ENCODE measurements at places on chromosomes 1 and 21. TPM values are rescaled to one million over a fixed set of nuclear protein-coding genes. Genes with fewer than 3 reads are reported as not detected.
A peak's percentile ranks its signal among the peaks of the same experiment; 100 is the strongest.

GRCh38 chr1:95023399-95024043, 49.2 kb downstream of the ALG14 start:
- H3K4me3 ChIP-seq: no peak overlapping the region
- no peak for DNase-seq
- H3K27ac ChIP-seq: no peak overlapping the region
- no peaks in the 10 kb centered on the region for H3K4me1 ChIP-seq

Gene MIXL1
- 4.7 TPM for total RNA-seq

Gene ABCG1
- total RNA-seq: 0.83 TPM

GRCh38 chr1:85289207-85289847, 12.9 kb upstream of the BCL10 start:
- H3K27ac ChIP-seq: no peak overlapping the region
- no peak for DNase-seq
- H3K27me3 ChIP-seq: no peaks in the 10 kb centered on the region

Gene HCN3
- 5.4 TPM for total RNA-seq

GRCh38 chr1:202172015-202172355, 11.6 kb upstream of the PTPN7 start:
- H3K27me3 ChIP-seq: no peaks in the 10 kb centered on the region
- H3K27ac ChIP-seq: no peak overlapping the region
- H3K4me1 ChIP-seq: no peaks in the 10 kb centered on the region
- DNase-seq: no peak
- H3K36me3 ChIP-seq: no peaks in the 10 kb centered on the region

- no peaks in the 10 kb centered on the region for H3K27me3 ChIP-seq
- no peak for DNase-seq
- H3K4me1 ChIP-seq: no peaks in the 10 kb centered on the region
- no peaks in the 10 kb centered on the region for H3K36me3 ChIP-seq
- H3K27ac ChIP-seq: no peak overlapping the region
- no peak overlapping the region for H3K4me3 ChIP-seq
Observed at GRCh38 chr1:184465489-184466146, 78.8 kb downstream of the C1orf21 start.

- no peak overlapping the region for H3K27ac ChIP-seq
- H3K27me3 ChIP-seq: peaks cover 5% of the 10 kb centered on the region
- H3K4me1 ChIP-seq: no peaks in the 10 kb centered on the region
- H3K4me3 ChIP-seq: peak overlapping the region; percentile 71
- no peaks in the 10 kb centered on the region for H3K36me3 ChIP-seq
Observed at GRCh38 chr1:201397675-201398074, 1.4 kb downstream of the LAD1 start.

- no peak for DNase-seq
- no peak overlapping the region for H3K27ac ChIP-seq
- peaks cover 2% of the 10 kb centered on the region for H3K36me3 ChIP-seq
- no peak overlapping the region for H3K4me3 ChIP-seq
- H3K4me1 ChIP-seq: no peaks in the 10 kb centered on the region
Observed at GRCh38 chr1:58497499-58497898, 49.0 kb downstream of the OMA1 start.

DNA sequence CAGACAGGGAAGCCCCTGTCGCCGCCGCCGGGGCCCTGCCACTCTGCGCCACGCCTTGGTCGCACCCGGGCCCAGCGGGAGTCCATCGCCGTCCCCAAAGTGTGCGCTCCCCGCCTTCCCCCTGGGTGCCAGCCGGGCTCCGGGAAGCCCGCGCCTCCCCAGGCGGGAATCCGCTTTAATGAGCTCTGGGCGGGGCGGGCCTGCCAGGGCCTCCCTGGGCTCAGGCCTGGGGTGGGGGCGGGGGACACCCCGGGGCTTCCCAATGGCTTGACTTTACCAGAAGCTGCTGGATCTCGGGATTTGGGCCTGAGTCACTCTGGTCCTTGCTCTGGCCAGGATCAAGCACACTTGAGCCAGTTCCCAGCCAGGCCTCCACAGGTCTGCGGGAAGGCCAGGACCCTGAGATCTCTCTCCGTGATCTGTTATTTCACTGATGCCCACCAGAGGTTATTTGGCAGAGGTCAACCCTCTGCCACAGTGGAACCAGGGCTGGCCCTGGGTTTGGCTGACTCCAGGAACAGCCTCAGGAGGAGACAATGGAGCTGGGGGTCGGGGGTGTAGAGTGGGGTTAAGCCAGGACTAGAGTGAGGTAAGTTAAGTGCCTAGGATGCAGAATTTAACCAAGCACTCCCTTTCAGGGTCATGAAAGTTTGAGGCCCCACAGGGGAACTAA, 178.4 kb upstream of the EDN2 start:
- DNase-seq: peak; percentile 42
- 0 out of 2 replicates have a peak, but pooled peaks cover 2% of the 10 kb centered on the region for H3K4me1 ChIP-seq
- no peaks in the 10 kb centered on the region for H3K36me3 ChIP-seq
- H3K27ac ChIP-seq: no peak overlapping the region
- H3K4me3 ChIP-seq: peak overlapping the region; percentile 63

DNA sequence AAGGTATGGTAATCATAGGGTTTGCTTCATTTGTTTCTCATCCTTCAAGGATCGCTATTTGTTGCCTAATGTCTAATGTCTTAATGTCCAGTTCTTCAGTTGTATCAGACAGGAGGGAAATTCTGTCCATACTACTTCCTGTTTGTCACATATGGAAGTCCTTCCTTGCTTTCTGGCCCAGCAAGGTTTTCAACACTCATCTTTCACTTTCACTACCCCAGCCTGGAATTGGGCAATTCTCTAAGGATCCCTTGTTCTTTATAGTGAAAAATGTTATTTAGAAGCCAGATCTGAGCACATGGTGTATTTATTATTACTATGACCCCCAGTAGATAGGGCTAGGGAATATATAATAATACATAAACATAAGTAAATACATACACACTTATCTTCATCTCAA, 50.6 kb upstream of the SLC35A3 start:
- H3K4me3 ChIP-seq: no peak overlapping the region
- H3K27ac ChIP-seq: no peak overlapping the region
- no peaks in the 10 kb centered on the region for H3K27me3 ChIP-seq
- no peaks in the 10 kb centered on the region for H3K4me1 ChIP-seq

Gene KCNH1
- 0.11 TPM for total RNA-seq

DNA sequence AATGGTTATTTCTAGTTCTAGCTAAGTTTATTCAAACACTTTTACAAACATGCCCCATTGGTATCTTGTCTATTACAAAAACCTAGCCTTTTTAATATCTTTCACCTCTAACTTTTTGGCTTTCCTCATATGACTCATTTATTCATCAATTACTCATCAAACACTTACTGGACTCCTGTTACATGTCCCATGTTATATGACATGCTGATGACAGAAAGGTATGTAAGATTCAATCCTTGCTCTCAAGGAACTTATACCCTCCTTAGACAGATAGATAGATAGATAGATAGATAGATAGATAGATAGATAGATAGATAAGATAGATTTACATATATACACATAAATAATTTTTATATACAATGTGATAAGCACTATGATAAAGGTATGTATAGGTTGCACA, 33.9 kb upstream of the INSL5 start:
- no peaks in the 10 kb centered on the region for H3K27me3 ChIP-seq
- H3K27ac ChIP-seq: no peak overlapping the region
- H3K4me1 ChIP-seq: no peaks in the 10 kb centered on the region
- no peak overlapping the region for H3K4me3 ChIP-seq
- no peak for DNase-seq
- H3K36me3 ChIP-seq: no peaks in the 10 kb centered on the region

Gene GNG4
- total RNA-seq: 32.2 TPM

Gene OR2L2
- total RNA-seq: 0.11 TPM

GRCh38 chr1:191963781-191964455, 194.3 kb upstream of the RGS18 start:
- H3K4me3 ChIP-seq: no peak overlapping the region
- no peaks in the 10 kb centered on the region for H3K27me3 ChIP-seq
- no peaks in the 10 kb centered on the region for H3K4me1 ChIP-seq
- H3K36me3 ChIP-seq: no peaks in the 10 kb centered on the region
- DNase-seq: no peak

DNA sequence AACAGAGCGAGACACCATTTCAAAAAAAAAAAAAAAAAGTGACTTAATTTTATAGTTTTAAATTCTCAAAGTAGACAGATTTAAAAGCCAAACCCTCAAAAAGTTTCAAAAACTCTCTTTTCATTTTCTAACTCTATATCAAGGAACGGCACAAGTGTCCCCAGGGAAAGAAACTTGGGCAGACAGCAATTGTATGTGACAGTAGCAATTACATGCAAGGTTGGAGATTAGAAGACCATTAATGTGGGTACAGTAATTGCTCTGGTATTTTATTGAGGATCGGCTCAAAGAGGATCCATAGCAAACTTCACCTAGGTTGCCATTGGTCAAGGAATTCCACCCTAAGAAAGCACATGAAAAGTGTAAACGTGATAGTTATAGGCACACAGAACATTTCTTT, 46.2 kb downstream of the ACBD6 start:
- peaks cover 49% of the 10 kb centered on the region for H3K36me3 ChIP-seq
- H3K27me3 ChIP-seq: no peaks in the 10 kb centered on the region
- no peak for DNase-seq
- no peak overlapping the region for H3K27ac ChIP-seq

- H3K27me3 ChIP-seq: no peaks in the 10 kb centered on the region
- H3K27ac ChIP-seq: no peak overlapping the region
- no peak overlapping the region for H3K4me3 ChIP-seq
- H3K36me3 ChIP-seq: no peaks in the 10 kb centered on the region
- no peaks in the 10 kb centered on the region for H3K4me1 ChIP-seq
Observed at GRCh38 chr21:24275616-24276015, 1331.7 kb downstream of the MRPL39 start.

Gene DRAM2
- 34.4 TPM for total RNA-seq

DNA sequence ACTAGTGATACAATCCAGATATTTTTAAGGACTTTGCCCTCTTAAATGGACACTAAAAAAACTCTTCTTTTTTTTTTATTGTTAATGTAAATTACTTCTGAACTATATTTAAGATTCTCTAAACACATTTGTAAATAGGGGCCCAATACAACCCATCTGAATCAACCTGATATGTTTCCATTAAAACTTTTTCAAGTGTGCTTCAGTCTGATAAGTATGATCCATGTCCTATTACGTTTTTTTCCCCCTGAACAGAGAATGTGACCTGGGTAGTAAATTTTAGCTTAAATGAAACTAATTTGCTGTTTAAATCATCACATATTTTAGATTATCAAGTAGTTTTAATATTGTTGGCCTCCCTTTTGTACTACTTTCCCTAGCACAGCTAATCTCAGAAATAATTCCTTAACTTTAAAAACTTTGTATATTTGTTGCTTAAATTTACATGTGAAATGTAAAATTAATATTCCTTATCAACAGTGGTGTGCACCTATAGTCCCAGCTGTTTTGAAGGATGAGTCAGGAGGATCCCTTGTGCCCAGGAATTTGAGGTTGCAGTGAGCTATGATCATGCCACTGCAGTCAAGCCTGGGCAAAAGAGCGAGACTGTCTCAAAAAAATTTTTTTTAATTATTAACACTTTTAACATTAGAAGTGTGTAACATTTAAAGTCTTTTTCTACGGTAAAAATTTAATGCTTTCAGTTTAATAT, 3.0 kb upstream of the PKN2 start:
- no peak overlapping the region for H3K4me3 ChIP-seq
- DNase-seq: no peak
- H3K27me3 ChIP-seq: no peaks in the 10 kb centered on the region
- H3K4me1 ChIP-seq: no peaks in the 10 kb centered on the region
- H3K27ac ChIP-seq: no peak overlapping the region

Gene DNAJC28
- total RNA-seq: 3.7 TPM

- H3K4me3 ChIP-seq: no peak overlapping the region
- peaks cover 11% of the 10 kb centered on the region for H3K4me1 ChIP-seq
- H3K27ac ChIP-seq: no peak overlapping the region
- H3K27me3 ChIP-seq: no peaks in the 10 kb centered on the region
Observed at GRCh38 chr21:42317826-42318746, 2.9 kb upstream of the TFF3 start.

GRCh38 chr1:64019818-64020217, 183.6 kb upstream of the UBE2U start:
- H3K27me3 ChIP-seq: no peaks in the 10 kb centered on the region
- H3K27ac ChIP-seq: no peak overlapping the region
- H3K4me3 ChIP-seq: no peak overlapping the region
- peaks cover 14% of the 10 kb centered on the region for H3K36me3 ChIP-seq

DNA sequence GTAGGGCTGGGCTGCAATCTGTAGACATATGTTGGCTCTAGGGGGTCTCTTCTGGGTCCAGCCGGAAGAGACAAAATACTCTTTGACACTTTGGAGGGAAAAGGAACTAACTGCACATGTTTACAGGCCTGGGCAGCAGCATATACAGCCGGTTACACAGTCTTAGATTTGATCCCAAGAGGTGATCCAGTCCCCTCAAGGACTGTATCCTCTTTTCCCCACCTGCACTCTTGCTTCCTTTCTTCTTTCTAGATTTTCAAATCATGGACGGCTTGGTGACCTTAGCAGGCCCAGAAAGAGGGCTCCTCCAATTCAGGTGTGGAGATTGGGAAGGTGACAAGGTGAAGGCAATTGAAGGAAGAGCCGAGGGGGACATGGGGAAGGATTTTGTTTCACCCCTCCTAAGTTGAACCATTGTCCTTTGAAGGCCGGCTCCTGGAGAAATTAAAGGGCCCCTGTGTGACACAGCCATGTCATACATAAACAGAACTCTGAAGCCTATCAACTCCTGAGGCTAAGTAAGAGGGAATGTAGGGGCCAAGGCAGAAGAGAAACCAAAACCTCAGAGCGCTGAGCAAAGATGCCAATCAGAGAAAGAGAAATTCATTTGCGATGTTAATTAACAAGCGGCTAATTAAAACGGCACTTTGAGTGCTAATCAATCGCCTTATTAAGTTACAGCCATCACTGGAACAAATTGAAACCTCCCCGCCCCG, 5.9 kb upstream of the BARHL2 start:
- peaks cover 2% of the 10 kb centered on the region for H3K4me1 ChIP-seq
- H3K27ac ChIP-seq: no peak overlapping the region
- no peaks in the 10 kb centered on the region for H3K36me3 ChIP-seq

Data from H9 (cell line).